HS-27A (cell line): ENCODE measurements at places on chromosomes 13 and 19.

- DNase-seq: no peak
Observed at GRCh38 chr13:41182231-41182630, 12.1 kb downstream of the KBTBD7 start.

GRCh38 chr13:78709028-78709427 lies 50.1 kb upstream of the OBI1 start:
- DNase-seq: no peak

DNA sequence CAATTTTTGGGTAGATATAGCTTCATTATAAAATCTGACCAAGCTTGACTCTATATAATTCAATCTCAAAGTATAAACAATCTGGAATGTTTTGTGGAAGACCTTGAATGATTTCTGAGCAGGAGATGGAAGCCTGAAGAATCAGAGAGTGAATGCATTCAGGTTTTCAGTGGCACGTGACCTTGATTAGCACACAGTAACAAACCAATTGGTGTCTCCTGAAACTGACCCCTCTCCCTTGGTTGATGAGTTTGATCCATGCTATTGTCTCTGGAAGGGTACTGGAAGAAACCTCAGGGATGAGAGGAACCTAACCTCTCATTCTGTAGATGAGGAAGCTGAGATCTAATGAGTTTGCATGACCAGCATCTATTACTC lies 39.6 kb downstream of the PCDH8 start:
- DNase-seq: no peak

- no peak for DNase-seq
Observed at GRCh38 chr13:52395704-52396103, 10.3 kb downstream of the THSD1 start.

DNA sequence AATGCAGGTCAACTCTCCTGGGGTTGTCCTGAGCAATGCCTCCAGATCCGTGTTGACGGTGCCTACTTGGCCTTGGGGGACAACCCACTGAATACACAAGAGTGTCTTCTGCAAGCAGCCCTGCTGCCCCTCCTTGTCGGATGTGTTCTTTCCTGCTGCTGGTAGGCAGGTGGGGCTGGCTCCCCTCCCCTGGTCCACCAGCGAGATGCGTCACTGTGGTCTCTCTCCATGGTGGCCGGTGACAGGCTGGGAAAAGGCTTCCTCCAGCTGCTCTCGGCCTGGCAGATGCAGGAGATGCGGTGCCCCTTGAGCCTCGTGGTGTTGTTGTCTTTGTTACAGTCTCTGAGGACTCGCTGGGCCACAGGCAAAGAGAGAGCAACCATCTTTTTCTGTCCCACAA lies 84.9 kb downstream of the RGCC start:
- DNase-seq: no peak

DNA sequence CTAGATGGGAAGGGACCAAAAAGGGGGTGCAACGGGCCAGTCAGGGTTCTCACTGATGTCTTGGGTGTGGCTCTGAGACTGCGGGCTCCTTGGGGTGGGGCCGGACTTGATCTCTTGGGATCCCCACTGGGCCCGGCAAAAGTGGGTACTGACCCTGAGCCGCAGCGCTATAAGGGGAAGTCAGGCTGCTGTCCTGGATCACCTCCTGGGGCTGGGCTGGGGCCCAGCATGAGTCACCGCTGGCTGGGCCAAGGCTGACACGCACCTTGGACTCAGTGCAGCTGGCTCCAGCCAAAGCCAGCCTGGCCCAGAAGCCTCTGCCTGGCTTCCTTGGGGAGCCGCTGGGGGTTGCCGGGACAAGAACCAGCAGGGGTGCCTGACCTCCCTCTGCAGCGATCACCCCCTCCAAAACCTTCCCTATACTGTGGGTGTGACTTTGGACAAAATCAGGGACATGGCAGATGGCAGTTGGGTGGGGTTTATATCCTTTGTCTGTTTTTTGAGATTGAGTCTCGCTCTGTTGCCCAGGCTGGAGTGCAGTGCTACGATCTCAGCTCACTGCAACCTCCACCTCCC lies 617 bp upstream of the IQCN start:
- peak; percentile 54 for DNase-seq

DNA sequence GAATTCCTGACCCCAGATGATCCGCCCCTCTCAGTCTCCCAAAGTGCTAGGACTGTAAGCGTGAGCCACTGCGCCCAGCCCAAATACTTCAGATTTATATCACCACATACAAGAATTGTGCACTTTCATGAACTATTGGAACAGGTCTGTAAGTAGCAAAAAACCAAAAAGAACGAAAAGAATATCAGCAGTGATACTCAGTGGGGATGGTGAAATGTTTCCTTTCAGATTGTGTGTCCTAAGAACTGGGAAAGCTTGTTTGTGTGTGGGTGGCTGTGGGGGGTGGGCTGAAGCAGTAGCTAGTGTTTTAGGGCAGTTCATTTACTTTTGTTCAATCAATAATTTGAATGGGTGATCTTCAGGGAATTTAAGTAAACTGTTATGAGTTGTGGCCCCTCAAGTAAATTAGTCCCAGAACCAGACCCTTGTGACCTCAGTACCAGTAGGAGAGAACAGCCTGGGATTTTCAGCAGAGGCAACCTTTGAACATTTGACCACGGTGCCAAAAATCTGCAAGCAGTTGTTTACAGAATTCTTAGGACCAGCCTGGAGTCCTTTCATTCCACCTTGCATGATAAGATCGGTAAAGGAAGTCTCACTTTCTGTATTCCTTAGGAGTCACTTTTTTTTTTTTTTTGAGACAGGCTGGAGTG lies 106.6 kb downstream of the LRCH1 start:
- no peak for DNase-seq

DNA sequence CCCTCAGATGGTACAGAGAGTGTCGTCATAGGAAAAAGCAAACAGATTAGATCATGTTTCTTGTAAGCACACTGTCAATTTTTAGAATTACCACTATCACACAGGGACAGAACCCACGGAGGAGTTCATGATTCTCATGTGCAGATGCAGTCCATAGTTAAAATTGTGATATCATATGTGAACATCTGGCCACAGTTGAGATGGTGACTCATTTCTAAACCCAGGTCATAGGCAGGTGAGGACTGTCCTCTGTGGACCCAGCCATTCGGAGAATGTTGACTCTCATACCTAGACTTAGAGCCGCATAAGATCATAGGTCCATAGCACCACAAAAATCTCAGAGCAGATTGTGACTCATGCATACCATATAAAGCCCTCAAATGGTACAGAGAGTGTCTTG lies 17.8 kb upstream of the ZNF730 start:
- DNase-seq: no peak

DNA sequence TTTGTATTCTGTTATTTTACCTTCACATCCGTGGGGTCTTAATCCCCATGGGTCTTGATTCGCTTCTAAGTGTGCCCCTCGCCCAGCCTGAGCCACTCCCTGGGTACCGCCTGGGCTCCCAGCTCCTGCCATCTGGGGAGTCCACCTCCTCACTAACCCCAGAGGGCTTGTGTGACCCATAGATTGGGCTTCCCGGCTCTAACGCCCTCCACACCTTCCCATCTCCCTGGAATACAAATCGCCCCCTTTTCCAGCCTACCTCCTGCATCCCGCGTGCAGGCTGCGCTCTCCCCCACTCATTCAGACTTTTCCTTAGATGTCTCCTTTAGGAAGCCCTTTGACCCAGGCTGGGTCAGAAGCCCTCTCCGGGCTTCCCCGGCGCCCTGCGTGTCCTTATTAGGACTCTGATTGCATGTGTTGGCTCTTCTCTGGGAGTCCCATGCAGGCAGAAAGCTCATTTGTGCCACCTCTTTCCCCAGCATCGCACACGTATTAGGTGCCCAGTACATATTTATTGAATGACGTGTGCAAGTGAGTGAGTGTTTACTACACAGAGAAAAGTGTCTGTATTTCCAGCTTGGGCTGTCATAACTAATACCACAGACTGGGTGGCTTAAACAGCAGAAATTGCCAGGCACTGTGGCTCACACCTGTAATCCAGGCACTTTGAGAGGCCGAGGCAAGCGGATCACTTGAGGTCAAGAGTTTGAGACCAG lies 757 bp downstream of the CCDC124 start:
- no peak for DNase-seq

- DNase-seq: no peak
Observed at GRCh38 chr13:110125157-110125556, 181.8 kb downstream of the COL4A1 start.

- no peak for DNase-seq
Observed at GRCh38 chr19:33758541-33759013, 38.1 kb upstream of the KCTD15 start.

- DNase-seq: no peak
Observed at GRCh38 chr19:2726160-2726855, 5.1 kb upstream of the DIRAS1 start.

DNA sequence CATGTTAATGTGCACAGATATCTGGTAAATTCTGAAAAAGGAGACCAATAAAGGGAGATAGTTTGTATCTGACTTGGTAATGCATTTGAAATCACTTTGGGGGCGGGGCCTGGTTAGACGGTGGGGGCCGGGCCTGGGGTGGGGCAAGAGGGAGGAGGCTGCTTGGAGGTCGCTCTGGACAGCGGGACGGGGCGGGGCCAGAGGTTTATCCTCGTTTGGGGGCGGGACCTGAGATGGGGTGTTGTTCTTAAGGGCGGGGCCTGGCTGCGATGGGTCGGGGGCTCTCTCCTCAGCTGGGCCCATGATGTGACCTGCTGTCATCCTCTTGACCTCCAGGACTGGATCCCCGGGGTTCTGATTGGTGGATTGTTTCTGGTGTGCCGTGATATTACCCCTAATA lies 4.9 kb upstream of the ZNF808 start:
- DNase-seq: no peak

DNA sequence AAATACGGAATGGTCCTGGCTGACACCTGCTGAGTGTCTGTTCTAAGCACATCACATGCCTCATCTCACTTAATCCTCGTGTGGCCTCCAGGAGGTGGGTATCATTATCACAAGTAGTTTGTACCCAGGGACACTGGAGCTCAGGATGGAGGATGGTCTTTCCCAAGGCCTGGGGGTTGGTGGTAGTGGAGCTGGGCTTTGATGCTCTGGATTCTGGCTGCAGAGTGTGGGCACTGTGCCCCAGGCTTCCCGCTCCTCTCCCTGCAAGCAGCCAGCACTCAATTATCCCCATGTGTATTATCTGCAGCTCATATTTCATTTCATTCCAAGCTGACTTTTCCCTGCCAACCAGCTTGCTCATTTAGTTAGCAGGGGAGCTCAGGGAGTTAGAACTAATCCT lies 52.1 kb downstream of the SIAH3 start:
- DNase-seq: no peak

GRCh38 chr19:16325161-16325527 lies 518 bp downstream of the KLF2 start:
- no peak for DNase-seq

DNA sequence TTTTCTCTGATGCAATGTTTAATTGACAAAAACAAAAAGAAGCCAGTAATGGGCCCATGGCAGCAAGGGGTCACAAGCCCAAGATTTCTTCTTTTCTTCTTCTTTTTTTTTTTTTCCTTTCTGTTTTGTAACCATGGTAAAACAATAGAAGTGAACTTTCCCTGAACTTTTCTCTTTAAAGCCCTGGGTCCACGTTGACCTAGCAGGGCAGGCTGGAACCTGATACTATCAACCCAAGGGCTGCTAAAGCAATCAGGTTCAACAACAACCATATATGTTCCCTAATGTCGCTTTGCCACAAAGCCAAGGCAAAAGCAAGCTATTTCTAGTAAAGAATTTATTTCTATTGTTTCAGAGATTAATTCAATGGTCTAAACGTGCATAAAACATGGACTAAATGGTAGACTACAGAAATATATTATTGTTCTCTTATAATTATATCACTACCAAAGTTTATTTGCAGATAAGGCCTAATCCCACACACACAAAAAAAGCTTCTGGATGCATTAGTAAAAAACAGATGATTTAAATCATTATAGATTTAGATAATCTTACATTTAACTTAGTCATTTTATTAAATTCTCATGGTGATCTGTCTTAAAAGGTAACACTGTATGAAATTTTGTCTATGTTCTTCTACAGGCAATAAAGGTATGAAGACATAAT lies 153.9 kb downstream of the DACH1 start:
- DNase-seq: no peak

DNA sequence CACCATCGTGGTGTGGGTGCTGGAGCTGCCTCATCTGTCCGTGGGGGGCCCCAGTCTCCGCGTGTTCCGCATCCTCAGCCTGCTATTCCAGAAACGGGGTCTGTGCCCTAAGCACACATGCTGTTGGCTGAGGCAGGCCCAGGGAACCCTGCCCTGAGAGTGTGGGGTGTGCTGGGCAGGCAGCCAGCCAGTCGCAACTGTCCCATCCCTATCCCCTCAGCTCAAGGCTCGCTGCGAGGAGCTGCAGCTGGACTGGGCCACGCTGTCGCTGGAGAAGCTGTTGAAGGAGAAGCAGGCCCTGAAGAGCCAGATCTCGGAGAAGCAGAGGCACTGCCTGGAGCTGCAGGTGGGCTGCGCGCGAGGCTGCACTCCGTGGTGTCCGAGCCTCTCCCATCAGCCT lies 21.9 kb downstream of the PLEKHJ1 start:
- DNase-seq: no peak

DNA sequence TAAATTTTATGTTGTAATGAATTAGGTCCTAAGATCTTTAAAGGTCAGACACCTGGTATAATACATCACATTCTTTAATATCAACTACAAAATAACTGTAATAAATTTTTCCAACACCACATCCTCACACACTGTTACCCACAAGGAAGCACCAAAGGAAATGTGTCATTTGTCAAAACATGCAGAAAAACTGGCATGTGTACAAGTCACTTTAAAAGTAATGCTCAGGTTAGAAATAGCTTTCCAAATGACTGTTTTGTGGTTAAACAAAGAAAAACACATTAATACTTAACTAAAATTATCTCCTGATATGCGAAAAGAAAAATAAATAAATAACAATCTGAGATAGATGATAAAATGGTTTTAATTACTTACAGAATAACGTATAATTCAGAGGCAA lies 74.7 kb downstream of the MZT1 start:
- DNase-seq: no peak

DNA sequence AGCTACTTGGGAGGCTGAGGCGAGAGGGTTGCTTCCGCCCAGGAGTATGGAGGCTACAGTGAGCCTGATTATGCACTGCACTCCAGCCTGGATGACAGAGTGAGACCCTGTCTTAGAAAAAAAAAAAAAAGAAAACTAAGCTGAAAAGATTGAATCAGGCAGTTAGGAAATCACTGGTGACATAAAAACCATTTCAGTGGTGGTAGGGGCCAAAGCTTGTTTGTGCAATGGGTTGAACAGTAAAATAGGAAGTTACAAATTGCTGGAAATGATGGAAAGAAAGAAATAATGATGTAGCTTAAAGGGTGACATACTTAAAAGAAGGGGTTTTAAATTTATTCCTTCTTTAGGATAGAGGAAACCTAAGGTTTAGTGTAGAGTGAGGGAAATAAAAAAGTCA lies 4.8 kb upstream of the OXGR1 start:
- DNase-seq: no peak

- DNase-seq: no peak
Observed at GRCh38 chr19:43847884-43848283, 20.8 kb downstream of the ZNF283 start.

- peak; percentile 20 for DNase-seq
Observed at GRCh38 chr19:54390942-54391577, 24.2 kb upstream of the TTYH1 start.
